ENCODE measurements at places on chromosomes 1 and 21. TPM values are rescaled to one million over a fixed set of nuclear protein-coding genes. Genes with fewer than 3 reads are reported as not detected.

DNA sequence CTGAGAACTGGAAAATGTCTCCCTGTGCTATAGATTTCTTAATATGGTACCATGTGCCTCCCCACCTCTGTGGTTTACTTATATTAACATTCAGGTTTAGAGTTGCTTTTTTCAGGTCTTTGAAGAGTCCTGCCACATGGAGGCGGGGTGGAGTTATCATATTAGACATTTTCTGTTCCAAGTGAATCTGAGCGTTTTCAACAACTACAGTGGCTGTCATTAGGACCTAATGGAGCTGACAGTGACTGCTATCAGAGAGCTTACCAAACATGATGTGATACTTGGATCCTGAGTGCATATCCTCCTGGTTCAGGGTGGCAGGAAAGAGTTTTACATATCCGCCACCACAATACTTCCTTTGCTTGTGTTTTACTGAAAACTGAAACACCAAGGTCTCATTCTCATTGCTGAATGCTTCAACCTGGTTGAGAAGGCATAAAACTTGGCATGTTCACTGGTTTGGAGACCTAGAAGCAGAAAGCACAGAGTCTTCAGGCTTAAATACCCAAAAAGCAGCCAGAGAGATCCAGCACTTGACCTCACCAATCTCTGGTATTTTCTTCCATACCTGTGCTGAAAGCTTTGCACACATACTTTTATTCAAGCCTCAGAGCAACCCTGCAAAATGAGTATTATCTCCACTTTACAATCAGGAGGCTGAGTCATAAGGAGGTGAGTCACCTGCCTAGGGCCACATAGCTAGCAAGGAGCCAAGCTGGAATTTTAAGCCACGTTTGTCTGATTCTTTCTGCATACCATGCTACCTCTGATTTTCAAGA, 47.4 kb upstream of the OSBPL9 start:
- H3K27ac ChIP-seq = no peak overlapping the region
- H3K4me3 ChIP-seq = no peak overlapping the region
- no peaks in the 10 kb centered on the region for H3K27me3 ChIP-seq
- DNase-seq = peak; percentile 29
- H3K4me1 ChIP-seq = peaks cover 2% of the 10 kb centered on the region

GRCh38 chr1:72412286-72412685, 129.9 kb upstream of the NEGR1 start:
- no peaks in the 10 kb centered on the region for H3K27me3 ChIP-seq
- no peaks in the 10 kb centered on the region for H3K4me1 ChIP-seq
- H3K4me3 ChIP-seq = no peak overlapping the region
- no peak for DNase-seq

DNA sequence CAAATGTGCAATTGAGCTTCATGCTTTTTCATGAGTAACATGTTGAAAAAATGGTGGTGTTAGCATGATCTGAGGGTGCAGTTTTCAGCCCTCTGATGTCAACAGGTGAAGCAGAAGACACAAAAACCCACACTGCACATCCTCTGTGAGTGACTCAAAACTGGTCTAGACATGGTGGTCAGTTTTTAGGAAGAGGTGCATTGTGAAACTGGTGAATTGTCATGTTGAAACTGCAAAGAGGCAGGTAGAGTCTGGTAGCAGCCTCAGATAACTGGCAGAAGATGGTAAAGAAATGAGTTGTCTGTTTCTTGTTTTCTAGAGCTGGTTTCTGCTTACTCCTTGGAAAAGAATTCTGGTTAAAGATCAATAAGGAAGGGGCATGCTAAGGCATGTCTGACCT, 97.3 kb upstream of the HMCN1 start:
- no peak overlapping the region for H3K27ac ChIP-seq
- DNase-seq = no peak
- H3K4me3 ChIP-seq = no peak overlapping the region
- H3K4me1 ChIP-seq = no peaks in the 10 kb centered on the region
- H3K36me3 ChIP-seq = peaks cover 25% of the 10 kb centered on the region

DNA sequence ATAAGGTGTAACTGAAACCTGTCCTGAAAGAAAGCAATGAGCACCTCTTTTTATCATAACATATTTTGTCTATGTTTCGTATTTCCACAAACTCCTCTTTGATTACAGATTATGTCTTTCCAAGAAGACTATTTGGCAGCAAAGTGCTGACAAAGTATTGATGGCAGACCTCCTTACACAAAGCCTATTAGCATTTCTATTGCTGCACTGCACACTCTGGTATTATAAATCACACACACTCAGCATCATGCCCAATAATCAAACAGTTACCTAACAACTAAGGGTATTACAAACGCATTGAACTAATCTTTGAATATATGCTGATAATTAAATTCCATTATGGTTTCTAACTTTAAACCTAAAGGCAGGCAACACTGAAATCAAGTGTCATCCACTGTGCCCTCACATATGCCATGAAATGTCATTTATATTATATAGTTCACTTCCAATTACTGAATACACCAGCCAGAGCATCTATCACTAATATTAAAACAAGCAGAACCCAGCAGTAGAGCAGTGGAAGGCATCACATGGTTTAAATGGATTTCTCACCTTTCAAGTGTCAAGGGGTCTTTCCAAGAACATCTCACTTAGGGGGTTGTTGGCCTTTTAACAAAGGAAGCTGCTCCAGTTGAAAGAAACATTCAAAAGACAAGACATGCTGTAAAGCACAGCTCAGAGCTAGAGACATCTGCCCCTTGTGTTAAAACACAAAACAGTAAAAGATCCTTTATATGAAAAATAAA, 239.1 kb downstream of the RERE start:
- H3K4me3 ChIP-seq = no peak overlapping the region
- no peaks in the 10 kb centered on the region for H3K27me3 ChIP-seq
- no peak overlapping the region for H3K27ac ChIP-seq
- H3K4me1 ChIP-seq = no peaks in the 10 kb centered on the region
- H3K36me3 ChIP-seq = peaks cover 5% of the 10 kb centered on the region

DNA sequence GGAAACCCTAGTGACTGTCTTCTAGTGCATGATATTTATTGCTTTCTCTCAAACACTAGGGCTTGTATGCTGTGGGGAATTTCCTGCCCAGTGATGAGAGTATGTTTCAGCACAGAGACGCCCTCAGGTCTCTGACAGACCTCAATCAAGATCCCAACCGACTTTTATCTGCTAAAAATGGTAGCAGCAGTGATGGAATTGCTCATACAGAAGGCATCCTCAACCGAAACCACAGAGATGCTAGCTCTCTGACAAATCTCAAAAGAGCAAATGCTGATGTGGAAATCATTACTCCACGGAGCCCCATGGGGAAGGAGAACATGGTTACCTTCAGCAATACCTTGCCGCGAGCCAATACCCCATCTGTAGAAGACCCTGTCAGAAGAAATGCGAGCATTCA, 41.3 kb downstream of the PLPPR4 start:
- no peaks in the 10 kb centered on the region for H3K4me1 ChIP-seq
- H3K27ac ChIP-seq = no peak overlapping the region
- H3K36me3 ChIP-seq = no peaks in the 10 kb centered on the region
- H3K4me3 ChIP-seq = no peak overlapping the region
- DNase-seq = no peak

- H3K4me3 ChIP-seq = no peak overlapping the region
- H3K27ac ChIP-seq = no peak overlapping the region
- no peak for DNase-seq
- H3K27me3 ChIP-seq = no peaks in the 10 kb centered on the region
- peaks cover 59% of the 10 kb centered on the region for H3K36me3 ChIP-seq
Observed at GRCh38 chr1:94901841-94902240, 25.1 kb downstream of the CNN3 start.

- H3K27ac ChIP-seq = no peak overlapping the region
- H3K27me3 ChIP-seq = no peaks in the 10 kb centered on the region
- no peak for DNase-seq
- H3K4me3 ChIP-seq = no peak overlapping the region
Observed at GRCh38 chr21:35861661-35862060, 198.7 kb downstream of the SETD4 start.

DNA sequence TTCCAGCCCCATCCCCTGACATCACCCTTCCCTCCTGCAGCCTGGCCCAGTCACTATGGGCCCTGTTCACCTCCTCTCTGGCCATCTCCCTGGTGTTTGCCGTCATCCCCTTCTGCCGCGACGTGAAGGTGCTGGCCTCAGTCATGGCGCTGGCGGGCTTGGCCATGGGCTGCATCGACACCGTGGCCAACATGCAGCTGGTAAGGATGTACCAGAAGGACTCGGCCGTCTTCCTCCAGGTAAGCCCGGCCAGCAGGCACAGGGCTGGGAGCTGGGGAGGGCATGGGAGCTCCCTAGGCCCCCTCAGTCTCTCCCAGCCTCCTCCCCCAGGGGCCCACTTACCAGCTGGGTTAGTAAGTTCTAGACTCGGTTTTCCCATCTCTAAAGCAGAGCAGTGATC, 52.1 kb downstream of the ELK4 start:
- peak; percentile 33 for DNase-seq
- no peak overlapping the region for H3K4me3 ChIP-seq
- no peaks in the 10 kb centered on the region for H3K27me3 ChIP-seq
- no peaks in the 10 kb centered on the region for H3K4me1 ChIP-seq
- H3K36me3 ChIP-seq = no peaks in the 10 kb centered on the region
- H3K27ac ChIP-seq = no peak overlapping the region

The PLA2G2A gene
- 7.1 TPM for total RNA-seq

The TSPEAR gene
- total RNA-seq = 1.3 TPM

The SERTAD4 gene
- 3.9 TPM for total RNA-seq

Measured in H9 (cell line).